ENCODE measurements at places on chromosomes 7 and 10.

DNA sequence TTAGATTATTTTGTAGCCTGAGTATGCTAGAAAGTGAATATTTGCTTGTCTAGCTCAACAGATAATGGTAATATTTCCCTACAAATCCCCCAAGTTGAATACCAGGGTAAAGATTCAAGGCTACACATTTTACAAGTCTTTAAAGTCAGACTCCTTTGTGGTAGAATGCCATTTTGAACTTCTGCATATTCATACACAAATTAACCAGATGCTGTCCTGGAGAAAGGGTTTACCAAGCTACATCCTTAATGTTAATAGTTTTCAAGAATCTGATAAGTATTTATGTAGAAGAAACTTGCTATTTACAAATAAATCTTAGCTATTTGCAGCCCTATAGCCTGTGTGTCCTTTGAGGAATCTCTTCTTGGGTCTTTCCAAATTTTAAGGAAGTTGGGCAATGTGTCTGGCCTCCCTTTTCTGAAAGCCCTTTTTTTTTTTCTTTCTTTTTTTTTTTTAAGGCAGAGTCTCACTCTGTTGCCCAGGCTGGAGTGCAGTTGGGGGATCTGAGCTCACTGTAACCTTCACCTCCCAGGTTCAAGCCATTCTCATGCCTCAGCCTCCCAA is 82.6 kb downstream of the CPEB3 start:
- no peak for DNase-seq

- DNase-seq: no peak
Measured at GRCh38 chr7:152677808-152678670, 2.1 kb upstream of the XRCC2 start.

GRCh38 chr7:132857031-132857430 is 224.9 kb downstream of the CHCHD3 start:
- no peak for DNase-seq

- no peak for DNase-seq
Measured at GRCh38 chr10:6748981-6749635, 169.0 kb upstream of the PRKCQ start.

DNA sequence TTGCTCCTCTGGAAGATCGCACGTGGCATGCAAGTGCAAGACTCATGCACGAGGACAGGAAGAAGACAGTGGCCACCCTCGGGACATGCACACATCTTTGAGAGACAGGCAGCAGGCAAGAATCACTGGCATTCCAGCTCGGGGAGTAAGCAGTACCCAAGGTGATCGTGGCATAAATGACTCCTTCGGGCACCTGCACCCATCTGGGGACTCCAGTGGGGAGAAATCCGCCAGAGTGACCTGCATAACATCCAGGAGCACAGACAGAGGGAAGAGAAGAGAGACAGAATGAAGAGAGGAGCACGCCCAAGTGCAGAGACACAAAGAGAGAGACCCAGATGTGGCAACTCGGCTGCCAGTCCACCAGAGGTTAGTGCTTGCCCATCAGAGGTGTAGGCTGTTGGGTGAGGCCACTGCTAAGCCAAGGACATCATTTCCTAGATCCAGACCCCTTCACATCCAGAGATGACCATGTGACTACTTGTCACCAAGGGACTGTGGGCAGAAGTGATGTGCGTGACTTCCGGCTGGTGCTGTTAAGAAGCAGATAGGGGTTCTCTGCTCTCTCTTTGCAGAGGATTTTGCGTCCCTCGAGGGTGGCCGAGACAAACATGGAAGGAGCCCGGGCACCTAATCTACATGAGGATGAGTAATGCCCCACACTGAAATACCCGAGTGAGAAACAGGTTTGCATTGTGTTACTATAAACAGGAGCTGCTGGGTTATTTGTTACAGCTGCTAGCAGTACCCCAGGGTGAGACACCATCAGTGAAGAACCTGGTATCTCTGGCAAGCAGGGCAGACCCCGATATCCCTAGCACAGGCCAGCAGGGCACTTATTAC is 80.6 kb downstream of the VWA2 start:
- DNase-seq: no peak

- DNase-seq: no peak
Measured at GRCh38 chr7:4269746-4270145, 412.3 kb upstream of the FOXK1 start.

DNA sequence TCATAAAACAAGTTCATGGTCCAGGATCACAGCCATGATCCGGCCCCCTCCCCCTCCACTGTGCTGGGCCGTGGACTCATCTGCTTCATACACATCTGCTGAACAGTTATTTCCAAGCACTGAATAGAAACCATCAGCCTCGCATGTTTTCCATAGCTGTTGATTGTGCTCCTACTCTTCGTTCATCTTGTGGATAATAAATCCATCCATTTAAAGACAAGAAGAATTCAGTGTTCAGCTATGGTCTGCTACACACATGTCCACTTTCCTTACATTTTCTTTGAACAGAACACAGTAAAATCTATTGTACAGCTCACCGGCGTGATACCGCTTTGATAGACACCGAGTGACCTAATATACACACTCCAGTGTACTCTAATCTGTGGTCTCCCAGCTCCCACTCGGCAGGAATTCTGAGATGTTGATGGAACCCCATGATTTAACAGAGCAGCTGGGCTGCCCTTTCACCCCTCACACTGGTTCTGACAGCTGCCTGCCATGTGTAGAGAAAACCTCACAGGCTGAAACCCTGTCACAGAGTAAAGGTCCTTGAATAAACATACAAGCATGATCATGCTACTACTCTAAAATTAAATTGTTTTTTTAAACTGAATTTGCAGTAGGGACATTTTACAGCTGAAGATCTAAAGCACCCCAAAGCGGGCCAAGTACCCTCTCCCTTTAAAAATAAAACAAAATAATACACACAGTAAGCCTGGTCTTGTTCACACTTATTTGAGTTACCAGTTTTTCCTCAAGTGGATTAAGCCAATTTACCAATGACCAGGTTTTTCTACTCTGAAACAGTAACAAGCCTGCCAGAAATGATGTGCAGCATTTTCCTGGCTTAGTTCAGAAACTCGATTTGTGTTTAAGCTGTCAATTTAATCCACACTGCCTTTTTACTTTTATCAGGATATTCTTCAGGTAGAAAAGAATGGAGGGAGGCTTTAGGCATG is 95.1 kb upstream of the FZD1 start:
- DNase-seq: peak; percentile 92

- DNase-seq: no peak
Measured at GRCh38 chr7:122628651-122629411, 70.1 kb downstream of the RNF133 start.

GRCh38 chr10:98172073-98172472 is 37.6 kb downstream of the R3HCC1L start:
- peak; percentile 36 for DNase-seq

GRCh38 chr7:33760834-33761233 is 144.5 kb upstream of the BMPER start:
- no peak for DNase-seq

- no peak for DNase-seq
Measured at GRCh38 chr7:39183796-39184195, 206.1 kb downstream of the POU6F2 start.

DNA sequence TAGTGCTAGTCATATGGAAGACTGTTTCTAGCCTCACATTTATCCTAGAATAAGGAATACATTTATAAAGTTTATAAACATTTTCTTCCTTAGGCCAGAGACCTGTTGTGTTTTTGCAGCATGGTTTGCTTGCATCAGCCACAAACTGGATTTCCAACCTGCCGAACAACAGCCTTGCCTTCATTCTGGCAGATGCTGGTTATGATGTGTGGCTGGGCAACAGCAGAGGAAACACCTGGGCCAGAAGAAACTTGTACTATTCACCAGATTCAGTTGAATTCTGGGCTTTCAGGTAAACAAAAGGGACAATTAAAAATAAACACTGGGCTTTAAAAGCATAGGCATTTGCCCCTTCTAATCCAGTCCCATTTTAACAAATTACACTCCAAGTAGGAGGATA is 4.2 kb downstream of the LIPF start:
- no peak for DNase-seq

DNA sequence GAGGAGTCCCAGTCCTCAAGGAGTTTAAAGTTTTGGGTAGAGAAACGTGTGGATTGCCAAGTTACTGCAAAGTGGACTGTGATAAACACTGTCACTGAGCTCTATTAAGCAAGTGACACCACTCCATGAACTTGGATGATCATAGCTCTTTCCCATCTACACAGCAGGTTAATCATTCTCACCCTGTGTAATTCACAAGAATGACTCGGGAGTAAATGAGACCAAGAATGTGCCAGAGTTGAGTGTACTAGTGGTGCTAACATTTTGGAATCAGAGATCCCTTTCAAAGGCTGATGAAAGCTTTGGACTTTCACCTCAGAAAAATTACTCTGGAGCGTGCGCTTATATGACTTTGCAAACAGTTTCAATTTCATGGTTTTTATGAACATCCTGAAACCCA is 80.8 kb downstream of the RBM20 start:
- DNase-seq: no peak

GRCh38 chr7:138887085-138887710 is 89.2 kb upstream of the ATP6V0A4 start:
- peak; percentile 74 for DNase-seq

DNA sequence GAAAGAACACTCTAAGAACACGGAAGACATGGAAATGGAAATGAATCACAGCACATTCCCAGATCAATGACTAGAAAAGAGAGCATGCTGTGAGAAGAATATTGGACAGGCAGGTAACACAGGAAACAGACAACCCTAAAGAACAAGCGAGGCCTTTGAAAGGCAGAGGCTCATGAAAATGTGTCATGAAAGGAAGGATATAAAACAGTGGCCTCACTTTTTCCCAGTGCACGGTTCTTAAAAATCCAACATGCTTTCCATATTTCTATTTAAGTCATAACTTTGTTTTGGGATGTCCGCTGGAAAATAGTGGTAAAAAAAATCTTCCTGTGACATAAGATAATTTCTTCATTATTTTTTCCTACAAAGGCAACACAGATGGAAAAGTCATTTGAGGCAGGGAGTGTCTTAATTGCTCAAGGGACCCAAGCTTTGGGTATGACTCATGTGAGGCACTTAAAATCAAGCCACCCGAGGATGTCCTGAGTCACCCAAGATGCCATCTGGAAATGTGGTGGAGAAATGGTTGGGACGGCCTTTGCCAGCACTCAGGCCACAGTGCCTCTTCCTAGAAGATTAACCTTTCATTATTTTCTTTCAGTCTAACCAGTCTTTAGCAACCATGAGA is 17.0 kb downstream of the ITIH5 start:
- DNase-seq: no peak

DNA sequence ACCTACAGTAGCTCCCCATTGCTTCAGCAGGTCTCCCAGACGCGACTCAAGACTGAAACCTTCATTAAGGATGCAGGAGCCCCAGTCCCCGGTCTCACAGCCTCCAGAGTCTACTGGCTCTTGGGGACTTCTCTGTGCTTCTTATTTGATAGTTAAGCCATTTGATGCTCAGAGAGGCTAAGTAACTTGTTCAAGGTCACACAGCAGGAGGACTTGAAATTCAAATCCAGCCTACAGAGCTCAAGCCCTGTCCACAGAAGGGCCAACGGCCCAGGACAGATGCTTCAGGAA is 21.2 kb upstream of the ZMIZ1 start:
- no peak for DNase-seq

DNA sequence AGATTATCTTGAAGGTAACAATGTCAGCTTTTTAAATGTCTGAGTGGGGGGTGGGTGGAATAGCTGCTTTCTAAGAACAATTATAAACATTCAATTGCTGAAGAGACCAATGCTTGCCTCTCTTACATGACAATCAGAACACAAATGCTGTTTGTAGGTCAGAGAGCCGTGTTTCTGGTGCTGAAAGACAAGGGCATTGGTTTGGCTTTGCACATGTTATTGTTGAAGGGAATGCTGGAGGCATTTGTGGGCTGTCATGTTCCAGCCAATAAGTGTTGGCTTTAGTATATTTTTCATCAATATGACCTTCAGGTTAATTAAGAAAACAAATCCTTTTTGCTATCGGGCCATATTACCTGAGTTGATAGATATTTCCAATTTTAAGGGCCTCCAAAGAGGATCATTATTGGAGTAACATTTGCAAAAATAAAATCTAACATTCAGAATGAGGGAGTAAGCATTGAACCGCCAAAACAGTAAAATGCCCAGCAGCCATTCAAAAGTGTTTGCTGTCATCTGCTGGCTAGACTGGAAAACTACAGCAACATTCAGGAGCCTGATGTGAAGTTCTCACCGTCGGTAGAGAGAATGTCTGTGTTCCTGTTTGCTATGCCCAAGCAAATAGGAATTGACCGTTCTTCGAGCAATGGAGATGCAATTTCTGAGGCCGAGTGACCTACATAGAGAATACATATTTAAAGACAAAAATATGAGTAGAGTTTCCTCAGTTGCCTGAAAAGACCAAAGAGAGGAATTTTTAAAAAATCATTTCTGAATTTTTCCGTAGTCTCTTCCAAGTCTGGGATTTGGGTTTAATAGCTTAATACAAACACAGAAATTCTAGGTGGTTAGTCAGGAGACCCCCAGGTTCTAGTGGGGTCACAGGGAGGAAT is 118.9 kb downstream of the APBB1IP start:
- peak; percentile 88 for DNase-seq

DNA sequence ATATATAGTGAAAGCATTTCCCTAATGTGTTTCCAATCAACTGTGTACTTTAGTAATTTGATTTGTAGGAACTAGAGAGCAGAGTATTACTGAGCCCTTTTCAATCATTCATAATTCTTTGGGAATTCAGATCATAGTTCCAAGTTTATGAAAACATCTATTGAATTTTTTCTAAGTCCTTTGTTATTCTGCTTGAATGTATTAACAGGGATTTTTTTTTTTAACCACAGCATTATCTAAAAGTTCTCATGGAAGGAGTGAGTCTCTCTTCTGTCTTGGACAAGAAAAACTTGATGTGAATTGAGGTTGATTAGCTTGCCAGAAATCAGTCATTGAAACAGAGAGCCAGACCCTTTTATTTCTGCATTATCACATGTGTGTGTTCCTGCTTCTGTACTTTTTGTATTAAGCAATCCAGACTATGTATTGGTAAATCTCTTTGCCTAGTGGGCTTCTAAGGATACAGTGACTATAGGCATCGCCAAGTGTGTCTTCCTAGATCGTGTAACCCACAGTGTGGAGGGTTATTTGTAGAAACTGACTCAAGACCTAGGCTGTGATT is 59.9 kb downstream of the BMPER start:
- DNase-seq: no peak

- DNase-seq: no peak
Measured at GRCh38 chr7:116249969-116250553, 39.7 kb downstream of the TES start.

DNA sequence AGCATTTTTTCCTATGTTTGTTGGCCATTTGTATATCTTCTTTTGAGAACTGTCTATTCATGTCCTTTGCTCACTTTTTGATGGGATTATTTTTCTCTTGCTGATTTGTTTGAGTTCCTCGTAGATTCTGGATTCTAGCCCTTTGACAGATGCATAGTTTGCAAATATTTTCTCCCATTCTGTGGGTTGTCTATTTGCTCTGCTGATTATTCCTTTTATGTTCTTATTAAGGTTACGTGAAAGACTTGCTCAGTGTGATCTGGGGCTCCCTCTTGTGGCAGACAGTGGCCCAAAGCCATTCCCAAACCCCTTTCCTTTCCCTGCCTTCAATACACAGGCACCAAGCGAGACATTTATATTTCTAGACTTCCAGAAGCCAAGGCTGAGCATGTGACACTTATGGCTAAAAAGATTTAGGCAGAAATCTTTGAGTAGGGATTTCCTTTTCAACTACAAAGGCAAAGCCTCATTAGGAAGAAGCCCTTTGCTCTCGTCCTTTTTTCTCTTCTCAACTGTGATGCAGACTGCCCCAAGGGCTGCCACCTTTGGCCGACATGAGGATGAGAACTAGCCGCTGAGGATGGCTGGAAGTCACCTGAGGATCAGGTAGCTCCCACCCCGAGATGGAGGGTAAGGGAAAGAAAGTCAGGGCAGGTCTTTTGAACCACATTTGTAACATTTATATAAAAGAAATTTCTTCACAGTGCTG is 23.6 kb downstream of the ST8SIA6 start:
- DNase-seq: peak; percentile 94
